AG10803 (cell line): ENCODE measurements at places on chromosomes 4 and X.

- DNase-seq = no peak
Observed at GRCh38 chr4:164997324-164997723, 19.9 kb upstream of the TRIM61 start.

GRCh38 chr4:21012851-21013331 lies 312.6 kb downstream of the PACRGL start:
- no peak for DNase-seq

- DNase-seq = no peak
Observed at GRCh38 chrX:105703876-105704275, 118.5 kb upstream of the NRK start.

DNA sequence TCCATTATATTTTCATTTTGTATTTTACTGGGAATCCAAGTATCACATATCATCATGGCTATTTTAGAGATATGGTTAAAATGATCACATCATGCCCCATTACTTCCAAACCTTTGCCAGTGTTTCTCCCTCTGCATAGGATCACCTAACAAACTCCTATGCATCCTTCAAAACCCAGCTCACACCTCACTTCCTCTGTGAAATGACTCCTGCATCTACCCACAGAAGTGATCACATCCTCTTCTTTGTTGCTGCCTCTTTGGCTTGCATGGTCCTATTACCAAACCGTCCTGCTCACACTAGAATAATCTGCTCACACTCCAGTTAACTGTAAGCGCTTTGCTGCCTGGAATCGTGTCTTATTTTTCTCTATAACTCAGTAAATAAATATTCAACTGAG lies 74.7 kb upstream of the C4orf50 start:
- DNase-seq = no peak

DNA sequence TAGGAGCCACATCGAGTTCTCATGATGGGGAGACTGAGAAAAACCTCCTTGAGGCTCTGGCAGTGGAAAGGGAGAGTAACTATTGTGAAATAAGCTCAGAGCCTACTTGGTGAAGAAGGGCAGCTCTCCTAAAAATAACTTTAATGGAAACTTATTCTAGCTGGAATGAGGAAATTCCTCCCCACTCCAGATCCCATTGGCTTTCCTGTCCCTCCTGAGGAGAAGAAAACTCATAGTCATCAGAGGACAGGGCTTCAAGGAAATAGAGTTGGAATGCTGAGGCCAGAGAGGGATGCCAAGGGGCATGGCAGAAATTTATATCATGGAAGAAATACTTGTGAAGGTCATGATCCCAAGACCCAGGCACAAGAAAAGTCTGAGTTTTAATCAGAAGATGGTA lies 70.7 kb upstream of the TAPT1 start:
- peak; percentile 16 for DNase-seq

DNA sequence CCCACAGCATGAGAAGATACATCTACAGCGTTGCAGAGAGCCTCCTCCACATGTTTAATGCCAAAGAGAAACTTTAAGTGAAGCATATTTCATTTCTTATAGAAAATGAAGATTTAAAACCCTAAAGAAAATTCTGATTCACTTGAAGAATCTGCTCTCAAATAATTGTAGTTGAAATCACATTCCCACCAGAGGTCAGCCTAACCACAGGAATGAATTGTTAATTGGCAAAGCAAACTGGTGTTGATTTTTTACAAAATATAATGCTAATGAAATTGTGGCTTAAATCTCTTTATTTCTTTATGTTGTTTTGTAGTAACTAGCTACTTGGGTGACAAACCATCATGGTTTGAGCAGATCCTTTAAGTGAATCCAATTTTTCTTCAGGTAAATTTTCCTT lies 31.1 kb upstream of the WDR17 start:
- DNase-seq = peak; percentile 55

DNA sequence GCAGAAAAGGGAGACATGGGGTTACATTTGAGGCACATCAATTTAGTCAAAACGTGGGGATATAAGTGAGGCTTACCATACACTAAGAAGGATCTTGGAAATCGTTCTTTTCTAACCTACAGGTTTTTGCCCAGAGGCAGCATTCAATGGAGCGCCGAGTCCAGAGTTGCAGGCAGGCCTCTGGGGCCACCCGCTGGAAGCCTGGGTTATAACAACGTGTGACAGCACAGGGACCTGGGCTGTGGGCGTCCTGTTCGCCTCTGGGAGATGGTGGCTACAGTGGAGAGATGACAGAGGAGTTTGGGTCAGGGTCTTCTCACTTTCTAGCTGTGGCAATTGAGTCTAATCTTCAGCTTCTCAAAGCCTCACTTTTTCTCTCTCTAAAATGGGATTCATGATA lies 53.9 kb downstream of the ENPP6 start:
- peak; percentile 12 for DNase-seq

GRCh38 chrX:13540602-13541001 lies 28.8 kb upstream of the EGFL6 start:
- no peak for DNase-seq

DNA sequence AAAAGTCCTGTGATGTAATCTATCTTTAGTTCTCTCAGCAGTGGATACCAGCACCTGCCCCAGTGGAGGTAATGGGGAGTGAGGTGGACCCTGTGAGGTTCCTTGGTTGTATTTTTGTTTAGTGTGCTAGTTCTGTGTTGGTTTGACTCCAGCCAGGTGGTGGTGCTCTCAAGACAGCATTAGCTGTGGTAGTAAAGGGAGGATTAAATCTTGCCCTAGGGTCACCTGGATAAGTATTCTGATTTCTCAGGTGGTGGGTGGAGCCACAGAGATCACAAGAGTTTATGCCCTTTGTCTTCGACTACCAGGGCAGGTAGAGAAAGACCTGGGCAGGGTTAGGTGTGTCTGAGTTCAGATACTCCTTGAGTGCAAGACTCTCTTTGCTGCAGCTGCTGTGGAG lies 176.3 kb upstream of the EDA2R start:
- DNase-seq = no peak

GRCh38 chr4:38049545-38050170 lies 89.5 kb downstream of the PTTG2 start:
- no peak for DNase-seq

- DNase-seq = no peak
Observed at GRCh38 chr4:98758182-98758581, 99.8 kb upstream of the TSPAN5 start.

DNA sequence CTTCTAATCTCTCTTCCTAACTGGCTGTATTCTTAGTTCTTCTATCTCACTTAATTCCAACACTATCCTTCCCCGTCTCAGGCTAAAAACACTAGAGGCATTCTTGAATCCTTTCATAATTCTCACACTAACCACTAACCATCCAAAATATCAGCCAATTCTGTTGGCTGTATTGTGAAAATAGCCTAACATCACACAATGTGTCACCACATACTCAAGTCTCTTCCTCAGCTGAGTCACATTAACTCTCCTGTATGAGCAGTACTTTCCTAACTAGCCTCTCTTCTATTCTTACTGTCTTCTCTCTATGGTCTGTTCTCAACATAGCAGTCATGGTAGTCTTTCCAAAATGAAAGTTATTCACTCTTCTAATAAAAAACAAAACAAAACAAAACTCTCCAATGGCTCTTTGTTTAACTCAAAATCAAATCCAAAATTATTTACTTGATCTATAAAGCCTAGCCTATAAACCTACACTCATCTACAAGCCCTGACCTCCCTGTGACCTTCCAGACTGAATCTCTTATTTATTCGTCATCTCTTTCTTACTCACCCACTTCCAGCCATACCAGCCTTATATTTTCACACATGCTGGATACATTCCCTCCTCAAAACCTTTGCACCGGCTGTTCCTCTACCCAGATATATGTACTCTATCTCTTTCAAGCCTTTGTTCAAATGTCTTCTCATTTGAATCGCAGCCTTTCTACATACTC lies 445.9 kb downstream of the TLL1 start:
- peak; percentile 43 for DNase-seq

DNA sequence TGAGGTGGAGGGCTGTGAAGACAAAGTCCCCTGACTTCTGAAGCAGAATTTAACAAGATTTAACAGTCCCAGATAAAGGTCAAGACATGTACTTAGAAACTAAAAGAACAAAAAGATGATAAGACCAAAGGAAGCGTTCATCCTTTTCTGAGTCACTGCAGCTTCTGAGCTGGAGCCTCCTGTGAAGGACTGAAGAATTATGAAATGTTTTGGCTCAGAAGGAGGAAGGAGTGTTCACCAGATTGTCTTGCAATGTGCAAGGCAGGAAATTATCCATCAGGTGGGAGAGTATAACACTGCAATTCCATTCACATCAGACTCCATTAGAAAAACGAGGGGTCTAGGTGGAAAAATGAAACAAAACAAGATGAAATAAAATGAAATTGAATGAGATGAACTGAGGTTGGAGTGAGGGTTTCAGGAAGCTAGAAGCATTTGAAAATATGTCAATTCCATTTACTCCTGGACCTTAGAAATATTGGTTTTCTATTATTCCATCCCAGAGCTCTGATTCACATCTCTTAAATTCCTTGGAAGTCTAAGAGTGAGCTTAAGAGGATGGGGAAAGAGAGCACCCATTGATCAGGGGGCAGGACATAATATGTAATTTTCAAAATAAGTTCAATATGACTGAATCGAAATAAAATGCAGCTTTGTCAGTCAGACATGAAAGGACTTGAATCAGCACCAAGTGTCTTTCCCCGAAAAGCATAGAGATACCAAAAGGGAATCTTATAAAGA lies 186.1 kb upstream of the LNX1 start:
- DNase-seq = peak; percentile 85

GRCh38 chrX:148498067-148498466 lies 2.4 kb upstream of the AFF2 start:
- DNase-seq = no peak

DNA sequence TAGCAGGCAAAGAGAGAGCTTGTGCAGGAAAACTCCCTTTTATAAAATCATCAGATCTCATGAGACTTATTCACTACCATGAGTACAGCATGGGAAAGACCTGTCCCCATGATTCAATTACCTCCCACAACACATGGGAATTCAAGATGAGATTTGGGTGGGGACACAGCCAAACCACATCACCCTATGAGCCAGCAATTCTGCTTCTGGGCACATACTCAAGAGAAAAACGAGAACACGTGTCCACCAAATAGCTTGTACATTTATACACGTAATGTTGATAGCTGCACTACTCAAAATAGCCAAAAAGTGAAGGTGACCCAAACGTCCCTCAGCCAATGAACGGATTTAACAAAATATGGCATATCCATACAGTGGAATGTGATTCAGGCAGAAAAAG lies 94.5 kb upstream of the DHRSX start:
- DNase-seq = peak; percentile 86

- peak; percentile 79 for DNase-seq
Observed at GRCh38 chrX:122579526-122579925, 604.6 kb upstream of the GRIA3 start.

DNA sequence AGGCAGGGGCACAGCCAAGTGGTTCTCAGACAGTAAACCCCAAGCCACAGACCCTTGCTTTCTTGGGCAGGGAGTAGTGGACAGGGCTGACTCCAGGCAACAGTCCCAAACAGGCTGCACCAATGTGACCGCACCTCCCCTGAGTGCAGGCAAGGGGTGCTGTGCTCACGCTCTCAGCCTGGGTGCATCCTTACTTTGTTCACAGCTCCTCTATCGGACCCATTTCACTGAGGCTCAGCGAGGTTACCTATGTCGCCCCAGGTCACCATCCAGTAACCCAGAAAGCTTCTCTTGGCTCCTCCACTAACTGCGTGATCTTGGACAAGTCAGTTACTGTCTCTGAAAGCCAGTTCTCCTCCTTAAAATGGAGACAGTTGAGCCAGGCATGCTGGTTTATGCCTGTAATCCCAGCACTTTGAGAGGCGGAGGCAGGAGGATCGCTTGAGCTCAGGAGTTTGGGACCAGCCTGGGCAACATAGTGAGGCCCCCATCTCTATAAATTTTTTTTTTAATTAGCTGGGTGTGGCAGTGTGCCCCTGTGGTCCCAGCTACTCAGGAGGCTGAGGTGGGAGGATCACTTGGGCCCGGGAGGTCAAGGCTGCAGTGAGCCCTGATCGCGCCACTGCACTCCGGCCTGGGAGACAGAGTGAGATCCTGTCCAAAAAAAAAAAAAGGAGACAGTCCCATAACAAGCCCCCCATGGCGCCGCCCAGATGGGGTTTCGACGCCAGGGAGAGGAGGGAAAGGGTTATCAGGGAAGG lies 823 bp upstream of the MAN2B2 start:
- no peak for DNase-seq
